ENCODE measurements at places on chromosomes 6 and 20. TPM values are rescaled to one million over a fixed set of nuclear protein-coding genes. Genes with fewer than 3 reads are reported as not detected.

The MUC22 gene
- total RNA-seq = not detected

The TDRD6 gene
- total RNA-seq = under 0.01 TPM

The SPTLC3 gene
- total RNA-seq = 5.7 TPM

The GSTA3 gene
- not detected for total RNA-seq

The MYH7B gene
- 0.54 TPM for total RNA-seq

The SLC22A3 gene
- total RNA-seq = under 0.01 TPM

The IP6K3 gene
- not detected for total RNA-seq

The BTN1A1 gene
- not detected for total RNA-seq

The PRPH2 gene
- 0.27 TPM for total RNA-seq

The OR5V1 gene
- total RNA-seq = not detected

The BLCAP gene
- total RNA-seq = 31.0 TPM

The UBE2C gene
- total RNA-seq = 3.8 TPM

The SOBP gene
- under 0.01 TPM for total RNA-seq

The OPRL1 gene
- 10.5 TPM for total RNA-seq

The FGD2 gene
- 3.0 TPM for total RNA-seq

- no peak for DNase-seq
Observed at GRCh38 chr20:45358282-45359068, 4.5 kb upstream of the SYS1 start.

- no peak for DNase-seq
Observed at GRCh38 chr20:48926821-48927220, 5.3 kb downstream of the ARFGEF2 start.

DNA sequence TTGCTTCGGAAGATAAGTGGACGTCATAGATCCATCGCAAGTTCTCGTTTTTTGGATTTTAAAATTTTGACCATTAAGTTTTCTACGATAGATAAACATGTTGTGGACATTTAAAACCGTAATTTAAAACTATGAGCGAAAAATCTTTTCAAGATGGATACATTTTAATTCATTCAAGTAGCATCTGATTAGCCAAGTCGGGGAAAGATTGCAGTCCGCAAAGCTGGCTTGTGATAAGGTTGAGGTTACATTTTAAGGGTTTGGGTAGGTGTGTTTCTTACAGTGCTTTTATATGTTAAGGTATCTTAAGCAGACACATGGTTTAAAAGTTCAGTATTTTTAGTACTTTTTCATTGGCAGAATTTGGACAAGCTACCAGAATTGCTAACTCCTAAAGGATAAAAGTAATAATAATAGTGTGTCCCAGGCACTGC lies 1.2 kb downstream of the WTAP start:
- no peak for DNase-seq

DNA sequence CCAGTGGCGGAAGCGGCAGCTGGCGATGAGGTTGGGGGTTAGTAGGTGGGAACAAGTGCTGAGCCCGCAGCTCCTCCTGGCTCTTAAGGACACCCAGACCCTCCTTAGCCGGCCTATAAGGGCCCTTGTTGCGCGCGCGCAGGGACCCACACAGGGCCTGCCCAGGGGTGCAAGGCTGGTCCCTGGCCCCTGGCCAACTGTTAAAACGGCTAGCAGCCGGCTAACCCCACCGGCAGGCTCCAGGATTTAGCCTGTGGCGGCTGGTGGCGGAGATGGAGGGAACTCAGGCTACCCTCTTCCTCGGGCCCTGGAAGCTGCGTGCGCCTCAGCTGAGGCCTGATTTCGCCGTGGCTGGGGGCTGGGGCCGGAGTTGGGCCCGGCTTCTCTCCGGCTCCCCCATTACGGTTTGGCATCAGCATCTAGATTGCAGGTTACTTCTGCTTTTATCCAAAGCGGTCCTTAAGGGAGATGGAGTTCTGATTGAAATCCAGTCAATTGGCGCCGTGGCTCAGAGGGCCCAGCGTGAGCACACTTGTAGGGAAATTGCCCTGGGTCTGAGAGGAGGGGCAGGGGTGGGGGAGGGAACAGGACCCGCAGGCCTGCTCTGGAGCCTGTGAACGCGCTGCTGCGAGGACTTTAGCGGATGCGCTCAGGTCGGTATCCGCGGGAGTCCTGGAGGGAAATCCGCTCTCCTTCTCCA lies 36.9 kb upstream of the CCDC167 start:
- DNase-seq = no peak

- DNase-seq = peak; percentile 38
Observed at GRCh38 chr20:35523298-35523888, 6.1 kb downstream of the C20orf173 start.

DNA sequence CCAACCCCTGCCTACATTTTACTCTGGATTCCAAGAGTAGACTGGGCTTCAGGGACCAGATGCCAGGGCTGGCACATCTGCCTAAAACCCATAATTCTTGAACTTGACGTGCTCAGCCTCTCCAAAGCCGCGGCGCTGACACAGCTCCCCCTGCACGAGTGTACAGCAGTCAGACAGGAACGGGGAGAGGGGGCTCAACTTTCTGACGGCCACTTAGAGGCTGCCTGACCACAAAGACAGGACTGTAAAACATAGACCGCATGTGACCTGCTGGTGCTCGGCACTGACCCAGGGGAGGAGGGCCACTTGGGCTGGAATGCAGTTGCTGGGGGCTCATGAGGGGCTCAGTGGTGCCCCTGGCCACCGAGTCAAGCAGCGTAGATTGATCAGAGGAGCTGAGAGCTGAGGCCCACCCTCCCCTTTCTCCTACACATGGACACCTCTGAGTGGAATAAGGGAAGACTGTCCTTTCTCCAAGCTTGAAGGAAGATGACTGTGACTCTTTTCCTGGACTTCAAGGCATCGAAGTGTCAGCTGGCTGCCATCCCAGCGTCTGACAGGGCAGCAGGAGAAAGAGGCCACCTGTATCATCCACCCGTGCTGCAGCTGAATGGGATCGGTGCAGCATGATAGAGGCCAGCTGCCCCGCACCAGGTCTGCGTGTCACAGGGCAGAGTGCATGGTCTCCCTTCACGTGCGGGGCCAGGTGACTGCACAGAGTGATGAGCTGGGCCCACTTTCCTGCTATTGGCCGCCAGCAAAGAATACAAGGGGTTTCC lies 171.3 kb upstream of the AGPAT4 start:
- no peak for DNase-seq

- no peak for DNase-seq
Observed at GRCh38 chr6:3308106-3308505, 49.4 kb downstream of the PSMG4 start.

DNA sequence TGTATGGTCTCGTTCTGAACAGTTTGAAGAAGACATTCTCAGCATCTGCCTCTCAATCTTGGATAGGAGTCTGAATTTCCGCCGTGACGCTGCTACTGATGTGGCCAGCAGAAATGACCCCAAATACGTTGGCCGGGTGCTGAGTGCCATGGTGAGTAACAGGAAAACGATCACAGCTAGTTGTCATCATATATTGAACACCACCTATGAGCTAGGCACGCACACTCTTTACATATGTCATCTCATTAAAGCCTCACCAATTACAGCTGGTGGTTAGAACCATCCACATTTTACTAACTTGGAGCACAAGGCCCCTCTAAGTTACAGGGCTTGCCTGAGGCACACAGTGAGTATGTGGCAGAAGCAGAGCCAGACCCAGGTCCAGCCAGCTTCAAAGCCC lies 17.1 kb downstream of the TGM3 start:
- DNase-seq = no peak

DNA sequence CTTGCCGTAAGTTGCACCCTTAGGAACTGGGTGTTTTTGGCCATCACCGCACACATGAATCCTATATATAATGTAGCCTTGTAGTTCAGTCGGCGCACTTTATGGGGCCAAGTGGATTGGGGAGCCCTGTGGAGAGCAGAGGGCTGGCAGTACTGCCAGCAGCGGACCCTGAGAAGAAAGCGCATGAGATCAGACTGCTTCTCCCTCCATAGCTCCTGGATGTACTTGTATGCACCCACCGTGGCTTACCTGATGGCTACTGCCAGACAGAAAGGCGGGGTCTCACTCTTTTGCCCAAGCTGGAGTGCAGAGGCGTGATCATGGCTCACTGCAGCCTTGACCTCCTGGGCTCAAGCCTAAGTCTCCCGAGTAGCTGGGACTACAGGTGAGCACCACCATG lies 32.8 kb upstream of the OVOL2 start:
- DNase-seq = no peak

GRCh38 chr6:145244349-145245100 lies 490.8 kb downstream of the EPM2A start:
- DNase-seq = no peak

GRCh38 chr6:24429146-24429545 lies 26.4 kb downstream of the MRS2 start:
- no peak for DNase-seq

- no peak for DNase-seq
Observed at GRCh38 chr6:142087950-142088857, 44.5 kb upstream of the GJE1 start.

DNA sequence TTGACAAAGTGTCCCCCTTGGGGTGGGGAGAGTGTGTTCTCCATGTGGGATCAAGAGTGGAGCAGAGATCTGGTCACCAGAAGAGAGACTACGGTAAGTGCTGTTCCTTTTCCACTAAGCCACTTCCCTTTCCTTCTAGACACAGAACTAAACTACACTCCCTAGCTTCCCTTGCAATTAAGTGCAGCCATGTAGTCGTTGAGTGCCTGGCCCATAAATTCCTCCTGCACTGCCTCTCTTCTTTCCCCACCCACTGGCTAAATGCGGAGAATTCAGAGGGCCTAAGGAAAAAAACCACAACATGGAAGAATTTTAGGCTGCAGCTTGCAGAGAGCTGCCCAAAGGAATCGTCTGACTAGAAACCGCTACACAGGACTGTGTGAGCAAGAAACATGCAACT lies 1.5 kb downstream of the WDR27 start:
- no peak for DNase-seq

GRCh38 chr6:27154696-27155095 lies 92.8 kb upstream of the PRSS16 start:
- no peak for DNase-seq

DNA sequence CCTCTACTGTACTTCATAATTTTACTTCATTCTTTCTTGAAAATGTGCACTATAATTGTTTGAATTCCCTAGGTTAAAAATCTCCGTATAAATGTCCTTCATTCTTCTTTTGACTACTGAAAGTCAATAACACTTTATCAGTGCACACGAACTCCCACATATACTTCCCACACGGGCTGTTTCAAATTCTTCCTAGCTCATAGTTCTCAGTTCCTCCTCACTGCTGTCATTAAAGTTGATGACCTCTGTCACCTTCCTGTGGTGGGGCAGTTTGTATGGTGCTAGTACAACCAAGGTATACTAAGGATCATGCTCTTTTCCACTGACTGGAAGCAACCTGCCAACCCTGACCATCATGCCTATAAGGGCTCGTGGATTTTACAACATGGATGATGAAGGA lies 40.0 kb upstream of the CD2AP start:
- no peak for DNase-seq

DNA sequence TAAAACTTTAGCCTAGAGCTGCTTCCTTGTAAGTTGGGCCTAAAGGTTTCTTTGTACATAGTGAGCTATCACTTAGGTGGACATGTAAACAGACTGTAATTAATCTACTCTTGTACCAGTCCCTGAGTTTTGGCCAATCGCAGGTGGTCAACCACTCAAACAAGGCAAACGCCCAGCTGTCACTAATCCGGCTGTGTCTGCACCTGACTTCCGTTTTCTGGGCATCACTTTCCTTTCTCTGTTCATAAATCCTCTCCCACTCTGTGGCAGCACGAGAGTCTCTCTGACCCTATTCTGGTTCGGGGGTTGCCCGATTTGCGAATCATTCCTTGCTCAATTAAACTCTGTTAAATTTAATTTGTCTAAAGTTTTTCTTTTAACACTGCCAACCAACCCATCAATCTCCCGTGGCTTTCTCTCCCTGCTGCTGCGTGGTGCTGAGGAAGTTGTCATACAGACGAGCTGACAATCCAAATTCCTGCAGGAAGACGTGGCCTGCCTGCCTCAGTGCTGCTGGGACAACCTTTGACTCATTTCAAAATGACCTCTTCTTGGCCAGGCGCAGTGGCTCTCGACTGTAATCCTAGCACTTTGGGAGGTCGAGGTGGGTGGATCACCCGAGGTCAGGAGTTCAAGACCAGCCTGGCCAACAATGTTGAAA lies 206.3 kb downstream of the QKI start:
- no peak for DNase-seq

GRCh38 chr6:87182321-87182720 lies 27.0 kb downstream of the ZNF292 start:
- no peak for DNase-seq

DNA sequence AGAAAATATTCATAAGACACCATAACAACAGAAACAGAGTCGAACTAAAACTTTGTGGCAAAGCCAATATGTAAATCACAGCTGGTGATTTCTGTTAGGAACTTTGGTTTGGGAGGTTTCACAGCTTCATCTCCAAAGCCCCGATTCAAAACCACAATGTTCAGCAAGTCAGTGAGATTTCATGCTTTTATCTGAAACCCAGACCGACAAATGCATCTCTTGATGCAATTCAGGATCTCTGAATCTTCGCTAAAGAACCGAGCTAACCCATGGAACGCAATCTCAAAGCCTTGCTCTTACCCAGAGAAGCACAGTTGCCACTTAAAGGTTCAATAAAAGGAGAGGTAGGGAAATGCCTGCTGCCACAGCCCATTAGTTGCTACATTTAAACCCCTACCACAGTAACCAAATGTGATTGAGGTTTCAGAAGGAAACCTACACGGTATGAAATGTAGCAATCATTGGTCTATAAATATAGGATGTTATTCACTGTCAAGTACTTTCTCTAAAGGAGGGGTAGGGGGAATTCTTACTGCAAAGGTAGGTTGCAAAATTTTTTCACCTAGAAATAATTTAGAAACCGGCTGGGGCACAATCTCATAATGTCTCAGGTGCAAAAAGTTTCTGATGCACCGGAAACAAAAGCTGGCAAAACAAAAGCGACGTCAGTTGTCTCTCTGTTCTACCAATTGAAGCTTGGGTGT lies 381.0 kb upstream of the ARID1B start:
- DNase-seq = no peak

DNA sequence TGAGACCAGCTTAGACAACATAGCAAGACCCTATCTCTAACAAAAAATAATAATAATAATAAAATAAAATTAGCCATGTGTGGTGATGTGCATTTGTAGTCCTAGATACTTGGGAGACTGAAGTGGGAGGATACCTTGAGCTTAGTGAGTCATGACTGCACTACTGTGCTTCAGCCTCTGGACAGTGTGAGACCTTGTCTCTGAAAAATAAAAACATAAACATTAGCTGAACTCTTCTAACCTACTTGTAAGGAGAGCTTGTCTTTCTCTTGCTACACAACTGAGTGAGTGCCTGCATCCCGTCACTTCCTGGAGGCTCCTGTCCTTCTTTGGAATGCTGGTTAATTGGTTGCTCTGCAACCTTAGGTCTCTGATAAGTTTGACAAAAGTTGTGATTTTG lies 5.1 kb upstream of the DBNDD2 start:
- DNase-seq = no peak

DNA sequence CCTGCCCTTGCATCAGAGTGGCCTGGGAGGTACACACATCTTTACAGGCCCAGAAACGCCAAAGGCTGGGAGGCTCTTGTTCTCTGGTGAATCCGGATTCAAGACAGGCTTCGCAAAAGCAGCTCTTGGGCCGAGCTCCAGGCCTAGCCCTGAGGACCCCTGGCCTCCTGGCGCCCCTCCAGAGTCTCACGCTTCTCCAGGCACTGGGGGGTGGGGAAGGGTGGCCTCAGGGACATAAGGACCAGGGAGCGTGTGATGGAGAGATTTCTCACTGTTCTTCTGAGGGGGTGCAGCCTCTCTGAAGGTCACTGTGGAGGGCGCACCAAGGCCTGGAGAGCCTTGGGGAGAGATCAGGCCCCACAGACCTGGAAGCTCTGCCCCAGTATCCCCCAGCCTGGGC lies 349.2 kb downstream of the ZFAND3 start:
- no peak for DNase-seq
